AG08395 (cell line): ENCODE measurements at places on chromosomes 2 and 18.

DNA sequence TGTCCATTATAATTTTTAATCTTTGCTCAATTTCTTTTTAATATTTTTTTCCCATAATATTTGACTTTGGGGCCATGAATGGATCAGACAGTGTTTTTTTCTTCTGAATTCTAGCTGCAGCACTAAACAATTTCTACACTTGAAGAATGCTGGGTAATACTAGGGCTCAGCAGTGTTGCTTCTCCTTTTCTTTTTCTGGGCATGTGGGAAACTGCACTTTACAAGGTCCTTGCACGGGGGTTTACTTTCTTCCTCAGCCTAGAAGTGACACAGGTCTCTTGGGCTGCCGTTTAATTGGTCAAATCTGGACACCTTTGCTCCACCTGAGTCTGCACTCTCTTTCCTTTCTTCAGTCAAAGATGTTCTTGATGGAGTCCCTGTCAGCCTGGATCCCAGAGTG lies 135.4 kb upstream of the APCDD1 start:
- DNase-seq, result no peak

GRCh38 chr2:54657664-54658083 lies 65.8 kb upstream of the EML6 start:
- DNase-seq, result peak; percentile 29

- no peak for DNase-seq
Measured at GRCh38 chr18:70107091-70107490, 98.4 kb downstream of the RTTN start.

DNA sequence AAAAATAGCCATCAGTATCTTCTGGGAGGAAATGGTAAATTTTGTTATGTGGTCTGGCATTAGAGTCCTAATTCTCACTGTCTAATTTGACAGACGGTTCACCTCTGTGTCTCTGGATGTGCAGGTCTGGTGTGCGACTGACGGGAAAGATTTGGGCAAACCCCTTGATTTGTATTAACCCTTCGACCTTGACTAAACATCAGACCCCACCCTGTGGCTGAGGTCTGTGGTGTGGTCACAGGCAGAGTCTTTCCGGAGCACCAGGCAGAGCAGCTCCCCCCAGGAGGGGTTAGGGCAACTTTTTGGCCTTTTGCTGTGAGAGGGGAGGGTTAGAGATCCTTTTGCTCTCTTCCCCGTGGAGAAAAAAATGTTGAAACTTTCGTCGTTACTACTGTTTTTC lies 6.4 kb downstream of the TWIST2 start:
- DNase-seq, result no peak

GRCh38 chr2:176960061-176960460 lies 252.5 kb upstream of the HNRNPA3 start:
- DNase-seq, result no peak

DNA sequence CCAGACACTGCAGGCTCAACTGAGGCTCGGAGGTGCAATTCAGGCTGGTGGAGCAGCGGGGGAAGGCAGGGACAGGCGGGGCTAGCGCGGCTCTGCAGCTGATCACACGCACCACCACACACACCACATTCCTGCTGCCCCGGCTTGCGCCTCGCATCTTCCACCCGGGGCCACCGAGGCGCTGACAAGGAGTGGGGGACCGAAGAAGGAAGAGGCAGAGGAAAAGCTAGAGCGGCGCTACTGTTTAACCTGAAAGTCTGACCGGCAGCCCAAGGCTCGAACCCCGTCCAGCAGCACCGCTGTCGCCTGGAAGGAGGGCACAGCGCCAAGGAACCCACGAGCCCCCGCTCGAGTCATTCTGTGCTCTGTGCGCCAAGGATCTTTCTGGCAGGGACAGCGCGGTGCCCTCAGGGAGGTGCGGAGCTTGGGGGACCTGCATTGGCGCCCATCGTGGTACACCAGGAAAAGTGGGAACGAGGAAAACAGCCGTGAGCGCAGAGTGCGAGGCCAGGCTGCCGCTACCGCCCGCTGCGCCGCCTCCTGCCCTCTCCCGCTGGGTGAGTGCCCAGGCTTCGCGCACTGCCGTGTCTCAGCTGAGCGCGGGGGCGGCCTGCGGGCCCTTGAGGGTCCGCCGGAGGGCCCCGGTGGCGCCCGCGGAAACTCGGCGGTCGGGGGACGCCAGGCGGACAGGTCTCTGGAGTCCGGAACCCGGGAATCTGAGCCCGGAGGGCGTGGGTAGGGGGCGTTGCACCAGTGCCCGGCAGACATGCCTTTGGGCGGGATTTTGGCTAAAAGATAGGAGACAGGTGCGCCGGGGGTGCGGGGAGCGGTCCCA lies 860 bp upstream of the KCNJ3 start:
- no peak for DNase-seq

GRCh38 chr18:34659579-34660517 lies 50.2 kb upstream of the DTNA start:
- DNase-seq, result peak; percentile 95

GRCh38 chr2:128535953-128536352 lies 217.3 kb upstream of the HS6ST1 start:
- peak; percentile 92 for DNase-seq

DNA sequence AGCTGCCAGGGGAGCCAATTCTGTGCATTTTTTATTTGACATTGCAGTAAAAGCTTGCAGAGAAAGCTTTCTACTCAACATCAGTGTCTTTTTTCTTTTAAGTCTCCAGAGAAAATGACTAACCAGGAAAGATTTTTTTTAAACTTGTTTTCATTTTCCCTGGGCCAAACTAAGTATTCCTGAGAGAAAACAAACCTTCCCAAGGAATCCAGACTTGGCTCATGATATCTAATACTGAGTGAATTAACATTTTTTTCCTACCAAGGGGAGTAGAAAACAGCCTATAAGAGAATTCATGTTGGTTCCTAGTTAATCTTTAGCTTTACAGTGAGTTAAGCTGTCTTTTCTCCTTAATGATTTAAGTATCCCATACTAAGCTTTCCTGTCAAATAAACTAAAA lies 46.7 kb downstream of the DAPL1 start:
- DNase-seq, result peak; percentile 82

DNA sequence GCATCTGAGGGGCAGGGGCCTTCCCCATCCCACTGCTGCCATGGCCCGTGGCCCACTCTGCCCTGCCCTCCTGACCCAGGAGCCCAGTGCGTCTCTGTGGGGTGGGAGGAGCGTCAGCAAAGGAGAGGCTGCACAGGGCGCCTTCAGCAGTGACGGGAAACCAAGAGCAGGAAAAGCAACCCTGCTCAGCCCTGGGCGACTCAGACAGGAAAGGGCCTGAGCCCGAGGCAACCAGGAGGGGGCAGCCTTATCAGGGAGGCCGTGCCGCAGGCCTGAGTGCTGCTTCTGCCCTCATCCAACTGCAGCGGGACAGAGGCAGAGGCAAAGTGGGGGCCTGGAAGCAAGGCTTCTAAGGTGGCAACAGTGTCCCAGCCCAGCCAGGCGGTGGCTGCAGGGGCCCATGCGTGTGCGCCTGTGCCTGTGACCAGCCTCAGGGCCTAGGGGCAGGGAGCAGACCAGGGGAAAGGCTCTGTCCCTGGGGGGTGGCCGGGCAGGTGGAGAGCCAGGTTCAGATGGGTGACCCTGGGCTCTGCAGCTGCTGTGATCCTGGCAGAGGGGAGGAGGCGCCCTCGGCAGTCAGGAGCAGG lies 23.3 kb upstream of the ALPI start:
- no peak for DNase-seq
